Activated CD4-positive, alpha-beta T cell treated with anti-CD3 and anti-CD28 coated beads for 4 hours (primary cell): ENCODE measurements at places on chromosomes 4 and X.

DNA sequence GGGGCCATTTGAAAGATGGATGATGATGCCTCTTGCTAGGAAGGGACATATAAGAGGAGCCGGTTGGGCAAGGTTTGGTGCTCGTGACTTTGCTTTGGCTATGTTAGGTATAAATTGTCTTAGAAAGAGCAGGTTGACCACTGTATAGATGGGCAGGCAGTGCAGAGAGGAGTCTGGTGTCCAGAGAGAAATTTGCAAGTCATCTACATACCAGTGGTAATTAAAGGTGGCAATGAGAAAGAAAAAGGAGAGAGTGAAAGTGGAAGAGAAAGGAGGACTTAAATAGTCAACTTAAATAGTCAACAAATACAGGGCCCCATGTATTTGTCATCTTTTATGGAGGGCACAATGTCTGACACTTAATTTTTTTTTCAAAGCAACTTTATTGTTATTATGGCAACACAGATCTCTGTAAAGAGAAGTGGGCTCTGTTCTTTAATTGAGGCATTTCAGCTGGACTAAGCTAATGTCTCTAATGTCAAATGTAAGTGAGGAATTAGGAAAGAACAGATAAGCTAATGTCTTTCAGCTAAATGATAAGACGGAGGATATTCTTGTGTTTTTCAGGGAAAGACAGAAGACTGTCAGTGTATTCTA is 75.4 kb upstream of the ANXA3 start:
- no peak for DNase-seq

- DNase-seq, result no peak
Observed at GRCh38 chr4:123893011-123893981, 496.7 kb downstream of the SPRY1 start.

- DNase-seq, result no peak
Observed at GRCh38 chr4:69831646-69832325, 28.2 kb downstream of the SULT1E1 start.

- DNase-seq, result no peak
Observed at GRCh38 chr4:112765317-112765974, 128.5 kb downstream of the LARP7 start.

DNA sequence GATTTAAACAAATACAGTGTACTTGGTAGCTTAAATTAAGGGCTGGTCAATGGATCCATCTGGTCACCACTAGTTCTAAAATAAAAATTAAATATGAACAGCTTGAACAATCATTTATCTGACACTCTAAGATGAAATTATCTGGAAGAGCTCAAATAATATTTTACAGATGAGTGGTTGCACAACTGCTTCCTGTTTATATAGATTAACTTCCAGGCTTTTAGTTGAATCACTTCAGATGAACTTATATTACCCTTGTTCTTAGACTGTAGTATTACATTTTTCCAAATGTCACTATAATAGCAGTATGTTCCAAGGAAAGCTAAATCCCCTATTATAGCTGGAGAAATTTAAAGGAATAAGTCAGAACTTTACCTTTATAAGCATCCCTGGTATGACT is 92.4 kb upstream of the SMIM10 start:
- DNase-seq, result no peak

DNA sequence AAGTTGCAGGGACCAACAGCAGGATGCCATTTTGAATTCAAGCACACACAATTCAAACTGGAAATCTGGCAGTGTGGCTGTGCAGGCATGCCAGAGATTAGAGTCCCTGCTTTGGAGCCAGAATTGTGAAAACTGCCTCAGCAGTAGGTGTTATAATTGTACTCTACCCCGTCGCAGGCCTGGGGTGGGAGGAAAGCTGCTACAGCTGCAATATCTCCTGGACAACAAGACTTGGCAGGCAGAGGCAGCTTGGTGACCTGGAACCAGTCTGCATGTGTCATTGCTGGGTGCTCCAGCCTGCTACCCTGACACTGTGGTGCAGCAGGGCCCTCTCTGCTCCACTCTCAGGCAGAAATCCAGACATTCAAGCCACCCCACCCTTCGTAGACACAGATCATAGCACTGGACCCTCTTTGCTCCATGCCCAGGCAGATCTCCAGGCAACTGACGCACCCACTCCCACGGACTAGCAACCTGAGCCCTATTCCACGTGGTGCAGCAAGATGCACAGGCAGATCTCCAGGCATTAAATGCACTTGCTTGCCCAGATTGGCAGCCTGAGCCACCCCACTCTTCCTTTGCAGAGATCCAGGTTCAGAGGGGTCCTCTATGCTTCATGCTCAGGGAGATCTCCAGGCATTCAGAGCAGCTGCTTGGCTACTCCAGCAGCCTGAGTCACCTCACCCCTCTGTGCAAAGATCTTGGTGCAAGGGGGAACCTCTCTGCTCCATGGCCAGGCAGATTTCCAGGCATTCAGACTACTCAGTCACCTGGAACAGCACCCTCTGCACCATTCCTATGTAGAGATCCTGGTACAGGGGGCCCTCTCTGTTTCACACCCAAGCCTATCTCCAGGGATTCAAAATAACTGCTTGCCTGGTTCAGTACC is 140.5 kb downstream of the LRBA start:
- no peak for DNase-seq

DNA sequence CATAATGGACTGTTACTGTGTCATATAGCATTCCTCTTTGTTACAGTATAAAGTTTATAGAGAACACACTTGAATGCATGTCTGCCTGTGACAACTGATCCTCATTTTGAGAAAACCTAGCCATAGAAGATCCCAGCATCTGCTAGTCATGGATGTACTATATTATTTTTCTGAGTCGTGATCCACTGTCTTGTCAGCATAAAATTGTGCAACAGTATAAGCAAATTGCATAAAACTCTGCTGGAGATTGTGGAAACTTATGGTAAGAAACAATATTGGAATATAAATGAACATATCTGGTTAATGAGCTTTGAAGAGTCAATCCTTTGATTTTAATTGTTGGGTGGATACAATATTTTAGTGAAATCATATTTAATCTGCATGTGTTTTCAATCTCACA is 3.6 kb downstream of the NEIL3 start:
- DNase-seq, result no peak

- DNase-seq, result no peak
Observed at GRCh38 chr4:74374561-74375327, 9.8 kb downstream of the EREG start.

DNA sequence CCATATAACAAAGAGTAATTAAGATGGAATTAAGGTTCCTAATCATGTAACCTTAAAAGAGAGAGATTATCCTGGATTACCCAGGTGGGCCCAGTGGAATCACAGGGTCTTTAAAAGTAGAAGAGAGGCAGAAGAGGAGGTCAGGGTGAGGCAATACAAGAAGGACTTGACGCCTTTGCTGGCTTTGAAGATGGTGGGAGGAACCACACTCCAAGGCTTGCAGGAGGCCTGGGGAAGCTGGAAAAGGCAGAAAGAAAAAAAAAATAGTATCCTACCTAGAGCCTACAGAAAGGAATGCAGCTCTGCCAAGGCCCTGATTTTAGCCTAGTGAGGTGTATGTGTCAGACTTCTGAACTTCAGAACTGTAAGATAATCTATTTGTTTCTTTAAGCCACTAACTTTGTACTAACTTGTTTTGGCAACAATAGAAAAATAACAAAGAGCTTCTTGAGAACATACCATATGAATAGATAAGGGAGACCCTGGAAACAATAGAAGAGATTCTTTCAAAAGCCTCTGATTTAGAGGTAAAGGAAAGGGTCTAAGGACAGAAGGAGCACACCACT is 229.9 kb upstream of the TTC29 start:
- no peak for DNase-seq

- no peak for DNase-seq
Observed at GRCh38 chrX:81316163-81316562, 114.3 kb downstream of the SH3BGRL start.

DNA sequence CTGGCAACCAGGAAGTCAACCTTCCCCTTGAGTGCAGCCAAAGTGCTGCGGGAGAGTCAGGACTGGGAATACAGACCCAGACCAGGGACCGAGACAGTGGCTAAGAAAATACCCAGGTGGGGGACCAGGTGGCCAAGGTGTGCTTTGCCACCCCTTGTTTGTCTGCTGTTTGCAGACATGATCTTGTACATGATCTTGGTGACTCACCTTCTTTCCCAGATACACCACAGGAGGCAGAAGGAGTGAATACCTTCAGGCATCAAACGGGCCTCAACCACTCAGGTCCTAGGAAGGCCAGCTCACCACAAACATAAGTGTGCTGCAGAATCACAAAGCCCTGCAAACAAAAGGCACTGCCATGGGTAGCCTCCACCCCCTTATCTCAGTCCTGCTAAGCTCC is 62.0 kb downstream of the CNGA2 start:
- DNase-seq, result no peak

GRCh38 chrX:136598631-136599030 is 49.3 kb upstream of the CD40LG start:
- peak; percentile 19 for DNase-seq

DNA sequence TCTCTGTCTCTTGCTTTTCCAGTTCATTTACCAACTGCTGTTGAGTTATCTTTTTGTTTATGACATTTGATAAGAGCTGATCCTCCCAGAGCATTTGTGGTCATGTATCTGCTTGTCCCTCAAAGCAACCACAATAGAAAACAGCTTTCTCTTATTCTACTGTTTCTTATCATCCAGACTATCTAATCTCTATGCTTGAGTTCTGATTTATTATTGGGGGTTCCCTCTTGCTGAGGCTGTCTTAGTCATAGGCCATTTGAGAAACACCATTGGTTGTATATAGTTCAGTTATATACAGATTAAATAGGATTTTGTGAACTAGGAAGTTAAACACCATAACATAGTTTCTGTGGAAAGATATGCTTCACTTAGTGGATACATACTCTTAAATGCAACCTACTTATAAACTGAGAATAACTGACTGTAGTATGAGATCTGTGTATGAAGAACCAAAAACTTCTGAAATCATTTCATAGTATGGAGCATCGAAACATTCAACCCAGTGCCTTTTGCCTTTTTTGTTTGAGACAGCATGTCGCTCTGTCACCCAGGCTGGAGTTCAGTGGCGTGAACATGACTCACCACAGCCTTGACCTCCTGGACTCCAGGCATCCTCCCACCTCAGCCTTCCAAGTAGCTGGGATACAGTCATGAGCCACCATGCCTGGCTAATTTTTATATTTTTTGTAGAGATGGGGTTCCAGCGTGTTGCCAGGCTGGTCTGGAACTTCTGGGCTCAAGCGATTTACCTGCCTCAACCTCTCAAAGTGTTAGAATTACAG is 75.8 kb downstream of the STIM2 start:
- DNase-seq, result no peak

GRCh38 chr4:84796394-84796793 is 170.1 kb downstream of the WDFY3 start:
- no peak for DNase-seq

GRCh38 chr4:73281982-73282381 is 23.4 kb upstream of the ANKRD17 start:
- no peak for DNase-seq

GRCh38 chrX:69136546-69137331 is 28.5 kb downstream of the PJA1 start:
- no peak for DNase-seq

GRCh38 chrX:121755541-121755940 is 708.1 kb downstream of the GLUD2 start:
- no peak for DNase-seq

DNA sequence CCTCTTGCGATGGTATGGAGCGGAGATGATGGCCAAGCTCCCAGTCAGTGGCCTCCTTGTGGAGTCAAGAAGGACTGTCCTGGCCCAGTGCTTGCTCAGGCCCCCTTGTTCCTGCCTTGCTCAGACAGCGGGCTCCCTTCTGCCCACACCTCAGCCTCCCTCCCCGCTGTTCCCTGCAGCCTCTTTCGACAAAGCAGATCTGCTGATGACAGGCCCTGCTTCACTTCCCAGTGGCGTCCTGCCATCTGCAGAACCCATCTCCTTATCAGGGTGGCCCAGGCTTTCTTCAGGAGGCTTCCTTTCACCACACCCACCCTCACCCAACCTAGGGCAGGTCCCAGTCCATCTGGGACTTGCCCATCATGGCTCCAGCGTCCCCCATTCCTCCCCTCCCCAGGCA is 80.0 kb downstream of the CLDN34 start:
- no peak for DNase-seq

DNA sequence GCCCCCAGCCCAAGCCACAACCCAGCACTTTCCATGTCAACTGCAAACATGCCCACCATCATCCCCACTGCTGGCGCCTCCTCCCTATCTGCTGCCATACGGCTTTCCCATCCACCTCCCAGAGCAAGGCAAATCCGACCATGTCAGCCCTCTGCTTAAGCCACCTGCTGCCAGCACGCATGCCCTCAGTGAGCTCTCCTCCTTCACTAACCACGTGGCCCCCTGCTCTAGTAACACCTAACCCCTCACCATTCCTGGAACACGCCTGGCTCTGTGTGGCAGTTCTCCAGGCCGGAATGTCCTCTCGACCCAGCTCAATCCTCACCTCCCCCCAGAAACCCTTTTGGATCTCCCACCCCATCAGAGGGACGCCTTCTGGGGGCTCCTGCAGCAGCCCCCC is 17.4 kb downstream of the BCAP31 start:
- DNase-seq, result no peak

- no peak for DNase-seq
Observed at GRCh38 chr4:8150152-8151090, 8.2 kb downstream of the ABLIM2 start.

DNA sequence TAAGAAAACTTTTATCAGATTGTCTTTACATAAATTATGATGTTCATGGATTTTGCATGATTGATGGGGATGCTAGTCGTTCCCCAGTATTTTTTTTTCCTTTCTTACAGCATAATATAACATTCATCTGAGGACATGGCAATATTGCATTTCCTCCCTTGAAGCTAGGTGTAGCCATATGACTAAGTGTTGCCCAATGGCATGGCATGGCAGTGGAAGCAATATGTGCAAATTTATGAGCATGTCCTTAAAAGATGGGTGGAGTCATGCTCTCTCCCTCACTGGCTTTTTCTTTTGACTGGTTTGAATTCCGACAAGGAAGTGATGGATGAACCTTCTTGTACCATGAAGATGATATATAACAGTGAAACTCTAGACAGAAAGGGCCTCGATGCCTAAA is 96.3 kb downstream of the BANK1 start:
- no peak for DNase-seq

GRCh38 chr4:150001815-150002214 is 76.4 kb upstream of the DCLK2 start:
- no peak for DNase-seq

DNA sequence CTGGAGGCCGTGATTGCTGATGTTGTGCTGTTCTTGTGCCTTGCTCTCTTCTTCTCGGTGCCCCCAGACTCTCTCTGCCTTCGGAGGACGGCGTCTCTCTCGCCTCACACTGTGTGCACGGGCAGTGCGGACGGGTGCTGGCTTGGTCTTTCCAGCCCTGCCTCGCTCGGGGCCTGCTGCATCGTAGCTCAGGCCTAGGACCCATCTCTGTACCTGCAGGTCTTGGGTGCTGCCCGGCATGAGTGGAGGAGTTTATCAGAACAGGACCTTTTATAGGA is 18.2 kb downstream of the RGS12 start:
- DNase-seq, result no peak

DNA sequence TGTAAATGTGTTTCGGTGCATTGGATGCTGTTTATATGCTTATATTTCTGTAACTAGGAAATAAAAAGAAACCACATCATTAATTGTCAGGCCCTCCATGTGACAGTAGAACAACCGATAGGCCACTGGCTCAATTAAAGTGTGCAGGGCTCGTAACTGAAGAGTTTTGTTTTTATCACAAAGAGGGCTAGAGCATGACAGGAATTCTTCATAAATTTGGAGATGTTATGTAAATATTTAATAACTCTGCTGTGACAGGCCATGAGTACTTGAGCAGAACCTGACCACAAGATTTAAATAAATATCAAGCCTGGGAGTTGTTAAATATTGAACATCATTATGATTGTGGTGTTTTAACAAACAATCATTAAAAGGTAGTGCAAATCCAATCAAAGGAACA is 55.9 kb downstream of the MID1 start:
- no peak for DNase-seq

GRCh38 chr4:184450045-184450444 is 24.3 kb downstream of the IRF2 start:
- no peak for DNase-seq
